ENCODE measurements at places on chromosomes 1 and 21. TPM values are rescaled to one million over a fixed set of nuclear protein-coding genes. Genes with fewer than 3 reads are reported as not detected.

GRCh38 chr1:15952317-15953258 lies 23.3 kb downstream of the ZBTB17 start:
- no peak for DNase-seq

GRCh38 chr21:27058673-27059605 lies 92.1 kb upstream of the ADAMTS5 start:
- no peak for DNase-seq

GRCh38 chr1:167169642-167170041 lies 51.0 kb upstream of the POU2F1 start:
- DNase-seq, result no peak

GRCh38 chr1:25524568-25525360 lies 18.6 kb upstream of the LDLRAP1 start:
- no peak for DNase-seq

DNA sequence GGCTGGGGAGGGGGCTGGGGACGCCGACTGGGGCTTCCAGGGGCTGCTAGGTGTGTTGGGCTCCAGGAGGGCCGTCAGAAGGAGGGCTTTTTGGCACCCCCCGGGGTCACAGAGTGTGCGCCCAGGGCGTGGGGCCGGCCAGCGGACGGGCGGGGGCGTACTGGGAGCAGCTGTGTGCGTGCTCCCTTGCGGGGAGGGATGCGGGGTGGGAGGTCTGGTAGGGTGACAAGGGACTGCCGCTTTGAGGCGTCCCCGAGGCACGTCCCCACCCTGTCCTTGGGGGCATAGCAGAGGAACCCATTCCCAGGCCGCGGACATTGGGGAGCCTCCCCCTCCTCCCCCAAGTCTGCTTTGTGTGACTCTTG lies 1.1 kb downstream of the FOXO6 start:
- no peak for DNase-seq

GRCh38 chr1:235663628-235664027 lies 14.0 kb upstream of the GNG4 start:
- DNase-seq, result no peak

DNA sequence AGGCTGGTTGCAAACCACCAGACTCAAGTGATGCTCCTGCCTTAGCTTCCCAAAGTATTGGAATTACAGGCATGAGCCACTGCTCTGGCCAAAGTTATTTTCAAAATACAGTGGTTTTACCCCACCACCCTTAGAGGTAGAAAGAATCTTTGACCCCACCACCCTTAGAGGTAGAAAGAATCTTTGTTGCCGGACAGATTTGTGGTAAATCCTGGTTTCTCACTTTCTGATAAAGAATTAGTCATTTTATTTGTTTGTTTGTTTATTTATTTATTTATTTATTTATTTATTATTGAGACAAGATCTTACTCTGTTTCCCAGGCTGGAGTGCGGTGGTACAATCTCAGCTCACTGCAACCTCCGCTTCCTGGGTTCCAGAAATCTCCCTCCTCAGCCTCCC lies 55.9 kb downstream of the NFIA start:
- no peak for DNase-seq

DNA sequence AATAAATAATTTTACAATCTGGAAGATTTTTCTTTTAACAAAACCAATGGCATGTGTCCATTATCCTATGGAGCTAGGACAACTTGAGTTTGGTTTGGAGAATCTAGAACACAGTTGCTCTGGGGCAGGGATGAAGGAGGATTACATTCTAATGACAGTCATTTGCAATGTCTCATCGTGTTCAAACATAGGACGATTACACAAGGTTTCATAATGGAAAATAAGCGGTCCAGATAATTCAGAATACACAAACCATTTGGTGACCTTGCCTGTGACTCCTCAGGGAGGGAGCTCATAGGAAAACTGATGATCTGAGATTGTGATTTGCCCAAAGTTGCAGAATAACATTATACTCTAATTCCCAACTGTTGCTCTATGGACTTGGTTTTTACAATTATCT lies 27.6 kb upstream of the RGL1 start:
- DNase-seq, result no peak

GRCh38 chr21:19853709-19854575 lies 1144.3 kb upstream of the NCAM2 start:
- DNase-seq, result no peak

DNA sequence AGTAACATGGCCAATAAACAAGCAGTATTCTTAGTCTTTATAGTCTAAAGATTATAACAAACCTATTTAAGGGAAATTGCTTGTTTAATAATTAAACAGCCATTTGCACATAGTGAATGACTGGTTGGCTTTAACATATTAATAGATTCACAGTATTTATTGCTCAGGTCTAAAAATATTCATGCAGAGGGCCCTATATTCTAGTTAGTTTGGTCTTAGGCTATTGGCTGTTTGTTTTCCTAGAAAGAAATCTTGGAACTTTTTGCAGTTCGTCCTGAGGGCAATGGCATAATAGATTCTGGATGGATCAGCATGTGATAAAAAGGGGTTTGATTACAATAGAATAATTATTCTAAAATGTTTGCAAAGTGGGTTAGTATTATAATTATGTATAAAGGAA lies 34.7 kb downstream of the BACH1 start:
- DNase-seq, result no peak

GRCh38 chr1:67489643-67490042 lies 59.4 kb upstream of the SERBP1 start:
- DNase-seq, result no peak

DNA sequence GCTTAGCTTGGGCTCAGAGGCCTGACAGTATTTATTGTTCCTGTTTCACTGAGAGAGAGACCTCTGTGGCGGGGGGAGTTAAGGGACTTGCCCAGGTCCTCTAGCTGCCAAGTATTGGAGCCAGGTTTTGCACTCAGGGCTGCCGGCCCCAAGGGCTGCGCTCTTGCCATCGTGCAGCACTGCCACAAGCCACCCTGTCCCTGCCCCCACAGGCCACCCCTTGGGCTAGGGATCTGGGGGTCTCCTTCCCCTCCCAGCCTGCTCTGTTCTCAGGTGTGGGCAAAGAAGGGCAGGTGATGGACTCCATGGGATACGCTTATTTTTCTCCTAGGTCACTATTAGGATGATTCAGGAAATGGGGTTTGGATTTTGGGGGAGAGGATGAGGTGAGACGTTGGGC lies 8.7 kb downstream of the KIAA1614 start:
- no peak for DNase-seq

- DNase-seq, result no peak
These were observed 102.0 kb upstream of the MAP1LC3C start for GRCh38 chr1:242100921-242101320.

DNA sequence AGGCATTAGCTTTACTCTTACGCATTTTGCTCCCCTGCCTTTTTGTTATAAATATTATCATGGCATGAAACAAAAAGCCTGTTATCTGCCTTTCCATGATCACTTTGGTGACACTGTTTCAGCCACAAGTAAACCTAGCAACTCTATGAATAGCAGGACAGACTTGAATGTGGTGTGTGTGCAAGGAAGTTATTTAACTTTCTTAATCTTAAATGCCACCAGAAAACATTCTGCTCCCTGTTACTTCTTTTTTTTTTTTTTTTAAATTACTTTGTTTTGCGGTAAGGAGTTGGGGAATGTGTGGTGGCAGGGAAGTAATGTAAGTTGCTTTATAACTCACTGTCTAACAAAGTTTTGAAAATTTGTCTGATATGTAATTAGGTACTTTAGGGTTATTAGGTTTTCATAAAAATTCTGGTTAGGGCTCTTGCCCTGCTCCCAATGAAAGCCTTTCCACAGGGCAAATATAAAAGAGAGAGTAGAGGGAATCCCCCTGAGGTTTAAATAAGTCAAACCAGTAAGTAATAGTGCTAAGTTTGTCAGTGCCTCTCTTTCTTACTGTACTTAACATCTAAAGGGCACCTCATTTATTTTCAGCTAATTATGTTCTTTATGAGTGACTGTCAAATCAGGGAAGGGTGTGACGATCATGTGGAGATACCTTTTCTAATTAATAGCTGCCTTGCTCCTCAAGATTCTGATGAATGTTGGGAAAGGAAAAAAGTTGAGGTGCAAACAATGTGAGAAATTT lies 39.5 kb downstream of the RASAL2 start:
- DNase-seq, result no peak

- no peak for DNase-seq
These were observed 46.4 kb downstream of the CACHD1 start for GRCh38 chr1:64516301-64516700.

DNA sequence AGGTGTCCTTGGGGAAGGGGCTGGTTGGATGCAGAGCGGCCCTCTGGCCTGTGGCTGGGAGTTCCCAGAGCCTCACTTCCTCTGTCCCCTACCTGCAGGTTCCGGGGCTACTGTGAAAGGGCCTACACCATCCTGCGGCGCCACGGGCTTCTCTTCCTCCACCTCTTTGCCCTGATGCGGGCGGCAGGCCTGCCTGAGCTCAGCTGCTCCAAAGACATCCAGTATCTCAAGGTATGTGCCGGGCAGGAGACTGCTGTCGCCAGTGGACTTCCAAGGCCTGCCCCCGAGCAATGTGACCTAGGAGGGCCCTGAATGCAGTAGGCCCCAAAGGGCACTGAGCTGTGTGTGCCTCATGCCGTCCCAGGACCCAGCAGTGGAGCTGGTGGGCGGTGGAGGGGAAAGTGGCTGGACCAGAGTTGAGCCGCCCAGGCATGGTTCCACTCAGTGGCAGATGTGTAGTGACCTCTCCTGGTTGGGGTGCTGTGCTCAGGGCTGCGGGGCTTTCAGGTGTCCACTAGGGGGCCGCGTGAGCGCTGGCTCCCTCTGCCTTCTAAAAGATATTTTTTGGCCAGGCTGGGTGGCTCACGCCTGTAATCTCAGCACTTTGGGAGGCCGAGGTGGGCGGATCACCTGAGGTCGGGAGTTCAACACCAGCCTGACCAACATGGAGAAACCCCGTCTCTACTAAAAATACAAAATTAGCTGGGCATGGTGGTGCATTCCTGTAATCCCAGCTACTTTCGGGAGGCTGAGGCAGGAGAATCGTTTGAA lies 73.4 kb downstream of the PIK3CD start:
- peak; percentile 39 for DNase-seq

GRCh38 chr1:103509250-103509649 lies 16.2 kb upstream of the RNPC3 start:
- no peak for DNase-seq

GRCh38 chr1:25520446-25521061 lies 22.9 kb upstream of the LDLRAP1 start:
- DNase-seq, result no peak

DNA sequence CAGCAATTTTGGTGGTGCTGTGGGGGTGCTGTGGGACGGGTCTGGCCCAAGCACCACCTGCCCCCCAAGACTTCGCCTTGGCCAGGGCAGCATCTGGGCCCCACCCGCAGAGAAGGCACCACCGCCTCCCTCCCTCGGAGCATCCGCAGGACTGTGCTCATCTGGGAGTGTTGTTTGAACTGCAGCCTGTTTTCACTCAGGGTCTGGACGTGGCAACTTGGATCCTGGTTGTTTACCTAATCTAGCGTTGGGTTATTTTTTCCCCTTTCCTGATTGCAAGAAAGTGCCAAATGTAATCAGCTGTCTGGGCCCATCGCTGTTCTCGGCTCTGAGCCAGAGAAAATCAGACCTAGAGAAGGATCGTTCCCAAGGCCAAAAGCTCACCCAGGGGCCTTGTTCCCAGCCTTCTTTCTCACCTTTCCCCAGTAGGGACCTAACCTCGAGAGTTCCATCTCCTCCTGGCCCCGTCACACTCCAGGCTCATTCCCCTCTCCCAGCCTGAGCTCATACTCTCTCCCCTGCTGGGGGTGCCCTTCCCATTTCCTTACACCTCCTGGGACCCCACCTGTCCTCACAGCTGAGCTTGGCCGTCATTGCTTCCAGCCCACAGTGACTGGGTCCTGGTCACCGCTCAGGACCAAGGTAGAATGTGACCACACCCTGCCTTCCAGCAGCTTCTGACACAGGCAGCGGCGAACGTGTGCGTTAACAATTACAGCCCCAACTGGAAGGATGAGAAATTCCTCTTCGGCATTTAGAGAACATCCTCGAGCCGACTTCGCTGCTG lies 72.0 kb upstream of the FAM20B start:
- no peak for DNase-seq

DNA sequence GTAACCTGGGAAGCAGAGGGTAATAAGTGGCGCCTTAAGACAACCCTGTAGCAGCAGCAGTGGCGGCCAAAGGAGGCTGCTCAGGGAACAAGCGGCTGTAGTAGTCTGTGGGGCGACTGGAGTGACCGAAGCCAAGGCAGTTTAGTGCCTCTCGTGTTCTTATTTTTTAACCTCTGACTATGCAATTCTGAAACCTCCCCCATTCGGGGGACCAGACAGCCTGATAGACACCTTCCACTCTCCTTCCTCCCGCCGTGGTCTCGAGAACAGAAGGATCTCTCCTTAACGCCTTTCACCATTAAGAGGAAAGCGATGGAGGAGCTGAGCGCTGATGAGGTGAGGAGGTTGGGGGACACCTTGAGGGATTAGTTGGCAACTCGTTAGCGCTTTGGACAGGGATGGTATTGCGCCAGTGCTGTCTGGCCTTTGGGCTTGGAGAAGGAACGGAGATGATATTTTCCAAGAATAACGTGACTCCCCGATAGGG lies 644 bp downstream of the UBE4B start:
- peak; percentile 15 for DNase-seq

GRCh38 chr1:1141244-1141910 lies 25.5 kb upstream of the C1orf159 start:
- no peak for DNase-seq

DNA sequence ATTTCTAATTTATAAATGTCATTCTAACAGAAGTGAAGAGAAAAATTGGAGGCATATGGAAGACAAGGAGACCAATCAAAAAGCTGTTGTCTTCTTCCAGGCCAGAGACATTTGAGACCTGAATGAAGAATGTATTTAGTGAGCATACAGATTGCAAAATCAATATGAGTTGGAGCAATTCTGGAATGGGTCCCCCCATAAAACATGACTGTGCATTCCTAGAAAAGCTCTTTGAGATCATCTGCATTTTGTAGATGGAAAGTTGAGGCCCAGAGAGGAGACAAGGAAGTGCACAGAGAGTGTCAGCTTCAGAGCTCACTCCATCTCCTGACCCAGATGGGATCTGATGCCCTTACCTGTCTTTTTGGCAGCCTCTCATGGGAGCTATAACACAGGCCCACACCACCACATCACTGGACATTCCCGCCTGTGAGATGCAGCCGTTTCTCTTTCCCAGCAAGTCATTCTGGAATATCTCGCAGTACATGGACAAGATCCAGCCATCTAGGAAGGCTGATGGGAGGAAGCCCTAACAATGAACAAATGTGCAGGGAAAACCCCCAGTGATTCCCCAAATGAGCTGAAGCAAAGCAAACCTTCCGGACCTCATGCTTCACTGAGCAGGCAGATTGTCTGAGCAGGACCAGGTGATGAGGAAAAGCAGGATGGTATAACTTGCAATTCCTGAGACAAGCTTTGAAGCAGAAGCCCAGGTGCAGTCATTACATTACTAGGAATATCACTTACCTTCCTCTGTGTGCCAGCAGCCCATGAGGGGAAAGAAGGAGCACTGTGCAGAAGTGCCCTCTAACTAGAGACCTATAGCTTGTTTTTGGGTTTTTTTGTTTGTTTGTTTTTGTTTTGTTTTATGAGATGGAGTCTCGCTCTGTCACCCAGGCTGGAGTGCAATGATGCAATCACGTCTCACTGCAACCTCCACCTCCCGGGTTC lies 445.6 kb downstream of the PLPP3 start:
- no peak for DNase-seq

BRDT gene
- not detected for total RNA-seq

ENAH gene
- 213 TPM for total RNA-seq

UTS2 gene
- total RNA-seq, result not detected

CAPN9 gene
- total RNA-seq, result 8.7 TPM

RRP1 gene
- 30.9 TPM for total RNA-seq

OR2T29 gene
- total RNA-seq, result not detected

RGS21 gene
- total RNA-seq, result not detected

NFASC gene
- total RNA-seq, result 6.9 TPM
